Left ventricle myocardium inferior (tissue), 1 donor: ENCODE measurements at places on chromosomes 6 and 20. TPM values are rescaled to one million over a fixed set of nuclear protein-coding genes. Genes with fewer than 3 reads are reported as not detected.

The MUCL3 gene
- total RNA-seq = not detected

The IL20RA gene
- total RNA-seq = 10.1 TPM

The TREM2 gene
- 0.66 TPM for total RNA-seq

The MED20 gene
- total RNA-seq = 18.1 TPM

The NKX2-2 gene
- not detected for total RNA-seq

The TP53TG5 gene
- 0.80 TPM for total RNA-seq

The OTOR gene
- not detected for total RNA-seq

The SALL4 gene
- 0.25 TPM for total RNA-seq

The POM121L2 gene
- total RNA-seq = not detected

The SRMS gene
- not detected for total RNA-seq

The GPX5 gene
- total RNA-seq = not detected

GRCh38 chr6:63303476-63303875 lies 16.3 kb downstream of the LGSN start:
- DNase-seq = no peak

DNA sequence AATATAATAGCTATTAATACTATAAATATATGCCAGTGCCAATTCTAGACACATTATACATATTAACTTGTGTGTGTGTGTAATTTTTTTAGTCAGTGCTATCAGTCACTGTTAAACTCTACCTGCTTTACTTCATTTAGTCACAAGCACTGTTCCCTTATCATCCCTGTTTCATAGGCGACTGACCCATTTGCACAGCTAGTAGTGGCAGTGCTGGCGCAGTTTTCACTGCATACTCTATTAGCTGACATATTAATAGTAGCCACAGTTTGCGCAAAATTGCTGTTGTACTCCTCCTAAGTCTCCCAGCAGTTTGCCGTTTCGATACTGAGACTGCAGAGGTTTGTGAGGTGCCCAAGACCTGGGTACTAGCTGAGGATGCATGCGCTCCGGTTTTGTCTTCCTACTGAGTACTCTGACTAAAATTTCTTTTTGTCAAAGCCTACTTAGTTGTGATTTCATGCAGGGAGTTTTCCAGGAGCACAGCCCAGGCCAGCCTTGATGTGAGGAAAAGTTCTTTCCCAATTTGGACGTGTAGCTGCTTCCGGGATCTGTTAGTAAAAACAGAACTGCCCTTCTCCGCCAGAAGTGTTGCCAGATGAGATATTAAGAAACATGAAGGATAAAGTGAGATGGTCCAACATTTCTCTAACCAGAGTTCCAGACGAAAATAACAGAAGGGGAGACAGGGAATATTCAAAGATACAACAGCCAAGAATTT lies 5.6 kb downstream of the BAG2 start:
- peak; percentile 36 for DNase-seq

- no peak for DNase-seq
Observed at GRCh38 chr20:24149175-24149574, 160.6 kb upstream of the GGTLC1 start.

DNA sequence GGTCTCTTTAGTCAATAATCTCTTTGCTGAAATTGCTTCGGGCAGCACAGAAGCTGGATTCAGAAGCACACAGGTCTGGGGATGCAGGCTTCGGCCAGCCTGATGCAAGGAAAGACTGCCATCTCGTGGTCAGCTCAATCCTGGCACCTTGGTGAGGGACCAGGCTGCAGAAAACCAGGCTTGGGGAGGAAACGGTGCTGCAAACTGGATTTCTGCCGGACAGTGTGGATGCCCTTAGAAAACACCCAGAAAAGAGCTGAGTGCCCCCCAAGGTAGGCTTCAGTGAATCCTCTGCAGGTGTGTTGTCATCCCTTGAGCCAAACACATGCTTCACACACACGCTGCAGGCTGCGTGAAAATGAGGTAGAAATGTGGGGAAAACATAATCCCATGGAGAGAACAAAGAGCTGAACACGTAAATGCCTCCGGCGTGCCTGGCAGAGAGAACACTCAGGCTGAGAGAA lies 89.8 kb upstream of the PAX1 start:
- peak; percentile 26 for DNase-seq

DNA sequence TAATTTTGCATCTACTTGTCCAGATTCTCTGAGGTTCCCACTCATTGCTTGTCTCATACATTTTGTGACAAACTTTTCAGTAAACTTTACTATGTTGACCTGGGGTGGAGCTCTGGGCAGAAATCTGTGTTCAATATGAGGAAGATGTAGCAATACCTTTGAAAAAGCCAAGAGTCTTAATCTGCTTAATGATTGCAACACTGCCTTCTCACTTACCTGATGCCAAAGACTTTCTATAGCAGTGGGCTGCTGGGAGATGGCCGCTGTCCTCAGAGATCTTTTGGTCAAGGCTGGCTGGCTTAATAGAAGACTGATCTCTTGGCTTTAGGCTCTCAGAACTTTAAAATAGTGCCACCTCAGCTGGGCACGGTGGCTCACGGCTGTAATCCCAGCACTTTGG lies 70.1 kb upstream of the RBM24 start:
- no peak for DNase-seq

- no peak for DNase-seq
Observed at GRCh38 chr6:36871686-36872085, 2.9 kb downstream of the PPIL1 start.

DNA sequence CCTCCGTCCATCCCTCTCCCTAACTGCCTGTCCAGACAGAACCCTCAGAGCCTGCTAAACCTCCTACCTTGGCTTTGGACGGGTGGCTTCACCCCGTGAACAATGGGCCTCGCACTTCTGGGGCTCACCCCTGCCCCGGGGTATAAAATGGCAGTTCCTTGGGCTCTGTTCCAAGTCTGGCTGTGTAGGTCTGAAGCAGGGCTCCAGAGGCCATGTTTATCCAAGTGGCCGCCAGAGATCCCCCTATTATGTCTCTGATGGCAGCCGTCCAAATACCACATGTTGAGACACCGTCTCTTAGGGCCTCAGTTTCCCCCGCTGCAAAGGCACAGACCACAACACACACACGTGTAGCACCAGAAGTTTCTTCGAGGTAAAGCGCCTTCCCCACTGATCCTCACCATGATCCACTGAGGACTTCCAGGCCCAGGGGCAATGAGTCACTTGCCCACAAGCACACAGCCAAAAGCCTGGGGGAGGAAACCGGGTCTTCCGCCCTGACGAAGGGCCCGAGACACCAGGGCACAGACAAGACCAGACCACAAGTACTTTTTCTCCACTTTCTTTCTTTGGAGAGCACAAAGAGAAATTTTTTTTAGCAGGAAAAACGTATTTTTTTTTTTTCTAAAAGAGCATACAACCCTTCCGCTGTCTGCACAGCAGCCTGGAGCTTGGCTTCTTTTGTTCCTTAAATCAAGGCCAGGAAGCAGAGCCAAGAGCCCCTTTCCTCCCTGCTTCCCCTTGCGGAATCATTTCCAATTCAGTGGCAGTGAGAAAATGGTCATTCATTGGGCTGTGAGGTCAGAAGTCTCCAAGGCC lies 11.8 kb downstream of the CPNE5 start:
- DNase-seq = no peak

DNA sequence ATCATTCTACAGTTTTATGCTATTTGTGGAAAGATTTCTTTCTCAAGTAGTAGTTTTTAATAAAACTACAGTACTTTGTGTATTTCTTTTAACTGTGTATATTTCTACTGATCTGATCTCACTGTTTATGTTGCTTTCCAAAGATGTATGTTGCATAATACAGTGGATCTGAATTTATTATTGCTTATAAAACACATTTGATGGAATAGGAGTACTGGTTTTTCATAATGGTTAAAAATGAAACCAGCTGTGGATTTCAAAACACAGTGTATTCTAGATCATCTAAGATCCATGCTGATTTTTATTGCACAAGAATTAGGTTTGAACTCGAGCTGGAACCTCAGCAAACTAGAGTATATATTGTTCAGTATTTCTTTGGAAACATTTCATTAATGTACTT lies 8.0 kb downstream of the NKX2-4 start:
- no peak for DNase-seq

DNA sequence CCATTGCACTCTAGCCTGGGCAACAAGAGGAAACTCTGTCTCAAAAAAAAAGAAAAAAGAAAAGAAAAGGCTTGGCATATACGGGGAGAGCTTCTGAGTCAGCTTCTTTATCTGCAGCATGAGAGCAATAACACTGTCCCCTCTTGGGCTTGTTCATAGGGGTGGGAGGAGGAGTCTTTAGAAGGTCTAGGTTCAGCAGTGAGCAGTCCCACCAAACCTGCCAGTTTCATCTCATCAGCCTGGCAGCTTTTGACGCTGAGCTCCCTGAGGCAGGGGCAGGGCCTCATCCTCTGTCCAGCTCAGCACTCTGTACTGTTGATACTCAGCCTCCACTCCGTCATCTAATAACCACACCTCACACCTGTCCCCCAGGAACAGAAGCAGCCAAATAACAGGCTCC lies 5.6 kb upstream of the C6orf132 start:
- DNase-seq = no peak

DNA sequence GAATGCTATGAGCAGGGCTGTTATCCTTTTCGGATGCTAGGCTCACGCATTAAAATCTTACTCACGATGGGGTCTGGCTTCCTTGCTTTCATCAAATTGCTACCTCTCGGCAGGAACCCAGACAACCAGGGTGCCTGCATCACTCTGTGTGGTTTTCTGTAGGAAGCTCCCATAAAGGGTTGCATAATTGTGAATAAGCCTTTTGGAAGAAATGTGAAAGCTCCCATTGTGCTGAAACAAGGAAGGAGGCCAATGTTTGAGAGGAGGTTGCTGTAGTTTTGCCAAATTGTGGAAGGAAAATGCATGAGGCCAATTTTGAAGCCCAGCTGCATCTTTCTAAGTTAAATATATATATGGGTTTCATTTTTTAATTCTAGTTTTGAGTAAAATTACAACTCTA lies 615.5 kb downstream of the C6orf118 start:
- no peak for DNase-seq

GRCh38 chr6:132907231-132907630 lies 92.9 kb downstream of the RPS12 start:
- DNase-seq = no peak

DNA sequence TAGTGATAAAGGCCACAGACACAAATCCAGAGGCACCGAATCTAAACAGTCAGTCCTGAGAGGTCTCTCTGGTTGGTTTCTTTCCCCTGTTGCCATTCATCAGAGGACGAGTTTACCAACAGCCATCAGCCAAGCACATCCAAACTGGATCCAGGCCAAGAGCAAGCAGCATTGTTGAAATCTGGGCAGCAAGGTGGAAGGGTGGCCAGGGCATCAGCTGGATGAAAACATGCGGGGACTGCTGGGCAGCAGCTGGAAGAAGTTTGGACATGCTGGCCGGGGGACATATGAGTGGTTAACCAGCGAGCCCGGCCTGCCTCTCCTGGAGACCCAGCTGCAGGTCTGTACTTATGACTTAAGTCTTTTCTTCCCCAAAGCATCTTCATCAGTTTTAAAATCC lies at the start of gene SMIM28:
Gene SMIM28 (plus strand): TSS at position 62 of the 400 bp plus-strand sequence. CDS start 168 bp downstream, at position 230.
- DNase-seq = no peak

DNA sequence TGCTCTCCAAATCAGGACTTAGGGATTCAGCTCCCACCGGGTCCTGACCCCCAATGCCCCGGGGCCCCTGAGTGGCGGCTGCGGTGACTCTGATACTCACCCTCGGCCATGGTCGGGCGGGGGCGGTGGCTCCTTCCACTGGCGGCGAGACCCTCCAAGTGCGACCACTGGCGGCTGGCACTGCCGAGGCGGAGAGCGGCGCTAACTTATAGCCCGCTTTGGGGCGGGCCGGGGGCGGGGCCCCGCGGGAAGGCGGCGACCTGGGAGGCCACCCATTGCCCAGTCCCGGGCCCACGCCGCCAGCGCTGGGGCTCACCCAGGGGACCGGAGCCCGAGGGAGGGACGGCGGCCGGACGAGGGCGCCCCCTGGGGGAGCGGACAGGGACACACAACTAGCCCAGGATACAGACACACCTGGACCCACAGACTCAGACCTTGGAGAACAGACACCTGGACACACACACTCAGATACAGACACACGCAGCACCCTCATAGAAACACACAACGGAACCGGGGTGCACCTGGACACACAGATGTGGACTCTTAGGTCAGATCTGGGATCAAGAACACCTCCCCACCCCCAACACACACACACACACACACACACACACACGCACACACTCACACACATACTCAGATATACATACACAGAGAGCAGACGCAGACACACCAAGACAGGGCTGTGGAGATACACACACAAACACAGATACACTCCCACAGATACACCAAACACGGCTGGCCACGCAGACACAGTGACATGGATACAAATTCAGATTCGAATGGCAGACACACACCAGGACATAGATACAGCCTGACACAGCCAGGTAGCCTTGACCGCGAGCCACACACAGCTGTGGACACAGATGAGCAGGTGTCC lies at the start of gene TGM2:
Gene TGM2 (minus strand): TSS at position 182 of the 877 bp plus-strand sequence. CDS start 72 bp downstream, at position 110.
- DNase-seq = peak; percentile 86

- no peak for DNase-seq
Observed at GRCh38 chr6:65098349-65098748, 608.7 kb downstream of the EYS start.

GRCh38 chr6:13528232-13528631 lies 40.8 kb upstream of the GFOD1 start:
- no peak for DNase-seq

GRCh38 chr6:43444036-43444435 lies 11.3 kb downstream of the DLK2 start:
- no peak for DNase-seq

- no peak for DNase-seq
Observed at GRCh38 chr20:40636486-40636885, 52.5 kb downstream of the MAFB start.

GRCh38 chr20:64142590-64142989 lies 21.7 kb upstream of the MYT1 start:
- no peak for DNase-seq

DNA sequence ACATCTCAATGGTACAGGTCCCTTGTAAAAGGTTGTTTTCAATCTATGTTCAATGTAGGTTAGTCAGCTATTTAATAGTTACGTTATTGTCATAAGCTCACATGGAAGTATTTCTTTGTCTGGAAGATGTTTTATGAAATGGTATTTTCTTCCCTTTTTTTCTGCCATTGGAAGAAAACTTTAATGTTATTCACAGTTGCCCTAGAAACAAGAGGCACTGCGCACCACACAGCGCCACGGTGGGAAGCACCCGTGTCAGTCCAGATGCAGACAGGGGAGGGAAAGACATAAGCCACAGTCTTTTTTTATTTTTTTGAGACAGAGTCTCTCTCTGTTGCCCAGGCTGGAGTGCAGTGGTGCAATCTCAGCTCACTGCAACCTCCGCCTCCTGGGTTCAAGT lies 82.1 kb downstream of the GCNT2 start:
- DNase-seq = no peak

DNA sequence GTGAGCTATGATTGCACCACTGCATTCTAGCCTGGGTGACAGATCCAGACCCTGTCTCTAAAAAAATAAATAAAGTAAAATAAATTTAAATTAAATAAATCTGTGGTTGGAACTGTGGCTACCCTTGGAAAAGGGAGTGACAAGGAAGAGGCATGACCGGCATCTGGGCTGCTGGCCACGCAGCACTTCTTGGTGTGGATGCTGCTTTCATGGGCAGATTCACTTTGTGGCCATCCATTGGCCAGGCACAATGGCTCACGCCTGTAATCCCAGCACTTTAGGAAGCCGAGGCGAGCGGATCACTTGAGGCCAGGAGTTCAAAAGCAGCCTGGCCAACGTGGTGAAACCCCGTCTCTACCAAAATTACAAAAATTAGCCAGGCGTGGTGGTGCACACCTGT lies 16.1 kb downstream of the EBF4 start:
- no peak for DNase-seq

- no peak for DNase-seq
Observed at GRCh38 chr20:50110141-50111047, 2.6 kb downstream of the UBE2V1 start.
